ENCODE measurements at places on chromosomes 13 and 19.

DNA sequence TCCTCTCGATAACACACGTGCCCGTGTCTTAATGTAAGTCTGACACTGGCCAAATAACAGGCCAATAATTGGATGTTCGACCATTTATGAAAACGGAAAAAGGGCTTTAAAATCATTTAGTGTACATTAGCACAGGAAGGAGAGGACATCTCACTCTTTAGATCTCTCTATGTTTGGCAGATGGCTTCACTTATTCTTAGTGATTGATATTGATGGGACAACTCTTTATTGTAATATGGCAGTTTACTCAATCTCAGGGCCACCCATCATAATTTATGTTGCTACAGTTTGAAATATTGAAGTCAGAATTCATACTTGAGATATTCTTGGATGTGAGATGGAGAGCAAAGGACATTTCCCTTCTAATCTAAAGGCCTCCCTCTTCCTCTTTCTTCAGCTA lies 430.7 kb upstream of the ARGLU1 start:
- DNase-seq: no peak

DNA sequence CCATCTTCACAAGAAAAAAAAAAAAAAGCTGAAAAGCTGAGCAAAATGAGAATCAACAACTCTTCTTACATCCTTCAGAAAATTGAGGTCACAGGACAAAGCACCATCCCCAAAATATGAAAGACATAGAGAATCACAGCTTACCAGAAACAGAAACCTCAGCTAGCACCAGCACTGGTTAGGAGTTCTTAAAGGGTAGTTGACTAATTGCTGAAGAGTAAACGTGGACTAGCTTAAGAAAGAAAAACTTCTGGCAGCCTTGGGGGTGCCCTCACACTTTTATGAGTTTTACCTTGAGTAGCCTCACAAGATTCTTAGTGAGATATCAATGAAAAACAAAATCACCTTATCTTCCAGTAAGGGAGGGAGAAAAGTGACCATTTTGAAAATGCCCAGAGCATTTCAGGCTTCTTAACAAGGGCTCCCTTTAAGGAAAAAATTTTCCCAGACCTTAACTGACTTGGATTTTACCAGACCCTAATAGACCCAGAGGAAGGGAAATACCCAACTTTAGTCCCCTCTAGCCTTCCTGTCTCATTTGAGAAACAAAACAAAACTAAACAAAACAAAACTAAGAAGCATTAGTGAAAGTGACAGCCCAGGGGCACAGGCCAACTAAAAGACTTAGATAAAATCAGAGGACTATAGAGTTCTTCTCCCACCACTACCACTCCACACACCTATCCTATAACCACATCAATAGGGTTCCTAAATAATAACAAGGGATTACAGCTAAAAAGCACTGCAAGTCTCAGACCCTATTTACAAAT lies 888.6 kb downstream of the DIAPH3 start:
- DNase-seq: no peak

- no peak for DNase-seq
Measured at GRCh38 chr13:40619479-40619814, 47.0 kb downstream of the FOXO1 start.

- no peak for DNase-seq
Measured at GRCh38 chr13:37870895-37871550, 1.5 kb upstream of the TRPC4 start.

DNA sequence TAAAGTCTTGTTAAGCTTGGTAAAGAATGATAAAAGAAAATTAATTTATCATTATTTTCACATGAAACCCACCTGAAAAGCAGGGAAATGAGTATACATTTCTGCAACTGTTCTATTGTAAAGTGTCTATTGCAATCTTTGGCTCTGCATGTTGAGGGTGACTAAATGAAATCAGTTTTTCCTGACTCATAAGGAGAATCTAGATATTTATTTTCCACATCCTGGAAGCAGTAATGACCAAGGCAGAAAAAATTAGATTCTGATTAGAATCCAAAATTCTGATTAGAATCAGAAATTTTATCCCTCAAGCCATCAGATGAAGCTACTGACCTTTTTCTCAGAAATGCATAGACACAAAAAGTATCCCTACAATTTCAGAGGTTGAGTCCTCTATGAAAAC lies 178.4 kb downstream of the MYO16 start:
- no peak for DNase-seq

DNA sequence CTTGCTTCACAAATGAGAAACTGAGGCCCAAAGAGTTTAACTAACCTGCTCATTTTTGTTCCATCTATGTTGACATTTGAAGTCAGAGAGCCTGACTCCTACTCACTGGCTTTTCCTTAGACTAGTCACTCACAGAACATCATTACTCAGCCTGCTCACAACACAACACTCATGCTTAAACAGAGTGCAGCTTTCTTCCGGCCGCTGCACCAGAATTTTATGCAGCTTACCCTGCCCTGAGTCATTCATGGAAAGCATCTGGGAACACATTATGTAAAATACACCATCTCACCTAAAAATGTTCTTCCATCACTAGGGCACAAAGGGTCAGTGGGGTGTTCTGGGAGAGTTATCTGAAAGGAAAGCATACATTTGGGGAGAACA lies 303.4 kb downstream of the SPRY2 start:
- DNase-seq: no peak

GRCh38 chr19:53809518-53810186 lies 14.5 kb downstream of the NLRP12 start:
- no peak for DNase-seq

DNA sequence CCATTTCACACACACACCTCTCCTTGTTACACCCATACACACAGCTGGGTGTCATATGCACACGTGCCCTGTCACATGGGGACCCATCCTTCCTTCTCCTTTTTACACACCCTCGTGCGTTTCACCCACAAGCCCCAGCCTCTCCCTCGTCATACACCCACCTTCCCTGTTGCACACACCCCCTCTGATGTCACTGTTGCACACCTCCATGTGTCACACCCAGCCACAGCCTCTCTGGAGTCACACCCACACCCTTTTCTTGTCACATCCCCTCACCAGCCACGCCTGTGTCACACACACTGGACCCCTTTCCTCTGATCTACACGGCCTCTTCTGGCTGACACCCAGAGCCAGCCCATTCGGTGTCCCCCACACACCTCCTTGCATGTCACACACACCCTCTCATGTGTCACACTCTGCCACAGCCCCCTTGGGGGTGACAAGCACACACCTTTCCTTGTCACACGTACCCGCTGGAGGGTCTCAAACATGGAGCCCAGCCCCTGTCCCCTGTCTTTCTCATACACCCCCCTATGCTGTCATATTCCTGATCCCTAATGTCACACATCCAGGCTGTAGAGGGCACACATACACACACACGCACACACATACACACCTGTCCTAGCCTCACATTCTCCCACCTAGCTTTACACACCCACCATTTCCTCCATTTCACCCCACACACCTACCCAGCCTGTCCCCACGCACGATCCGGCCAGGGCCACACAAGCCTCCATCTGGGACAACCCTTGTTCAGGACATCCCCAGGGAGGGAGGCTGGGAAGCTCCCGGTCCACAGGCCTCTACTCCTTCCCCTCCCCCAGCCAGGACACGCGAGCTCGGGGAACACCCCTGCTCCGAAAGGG lies 1.4 kb downstream of the NOVA2 start:
- DNase-seq: no peak

DNA sequence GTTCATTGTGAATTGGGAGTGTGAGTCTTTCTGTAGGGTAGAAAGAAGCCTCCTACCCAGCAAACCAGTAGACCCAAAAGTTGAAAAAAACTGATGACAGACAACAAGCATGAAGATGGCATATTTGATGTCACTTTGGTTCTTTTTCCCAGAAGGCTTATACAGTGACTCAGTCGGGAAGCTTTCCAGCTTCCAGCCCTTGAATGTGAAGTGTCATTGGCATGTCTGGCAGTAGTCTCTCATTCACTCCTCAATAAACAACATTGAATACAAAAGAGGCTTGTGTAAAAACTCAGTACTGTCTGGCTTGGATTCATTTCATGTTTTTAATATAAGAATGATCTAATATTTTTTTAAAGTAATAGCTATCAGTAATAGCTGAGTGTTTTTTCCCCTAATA lies 68.7 kb downstream of the IPO5 start:
- peak; percentile 19 for DNase-seq

DNA sequence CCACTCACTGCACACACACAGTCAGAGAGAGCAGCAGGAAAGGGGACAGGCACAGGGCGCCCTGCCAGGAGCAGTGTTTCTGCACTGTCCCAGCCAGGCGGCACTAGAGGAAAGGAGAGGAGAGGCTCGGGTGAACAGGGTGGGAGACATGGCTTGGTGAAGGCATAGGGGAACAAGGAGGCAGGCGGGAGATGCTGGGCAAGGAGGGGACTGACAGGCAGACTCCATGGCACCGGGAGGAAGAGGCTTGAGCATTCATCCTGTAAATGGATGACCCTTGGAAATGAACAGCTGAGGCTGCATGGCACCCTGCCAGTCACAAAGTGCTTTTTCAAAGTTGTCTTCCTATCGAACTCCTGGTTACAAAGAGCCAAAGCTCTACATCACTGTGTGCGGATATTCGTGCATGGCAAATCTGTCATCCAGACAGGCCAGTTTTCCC lies 22.4 kb downstream of the MED26 start:
- DNase-seq: peak; percentile 40

- DNase-seq: no peak
Measured at GRCh38 chr19:55406826-55407549, 600 bp downstream of the UBE2S start.

GRCh38 chr13:72170571-72170970 lies 303.6 kb upstream of the DACH1 start:
- DNase-seq: no peak

GRCh38 chr19:17830567-17831418 lies 9.5 kb upstream of the INSL3 start:
- peak; percentile 95 for DNase-seq

- DNase-seq: no peak
Measured at GRCh38 chr13:68816715-68817114, 1290.9 kb upstream of the ATXN8OS start.

DNA sequence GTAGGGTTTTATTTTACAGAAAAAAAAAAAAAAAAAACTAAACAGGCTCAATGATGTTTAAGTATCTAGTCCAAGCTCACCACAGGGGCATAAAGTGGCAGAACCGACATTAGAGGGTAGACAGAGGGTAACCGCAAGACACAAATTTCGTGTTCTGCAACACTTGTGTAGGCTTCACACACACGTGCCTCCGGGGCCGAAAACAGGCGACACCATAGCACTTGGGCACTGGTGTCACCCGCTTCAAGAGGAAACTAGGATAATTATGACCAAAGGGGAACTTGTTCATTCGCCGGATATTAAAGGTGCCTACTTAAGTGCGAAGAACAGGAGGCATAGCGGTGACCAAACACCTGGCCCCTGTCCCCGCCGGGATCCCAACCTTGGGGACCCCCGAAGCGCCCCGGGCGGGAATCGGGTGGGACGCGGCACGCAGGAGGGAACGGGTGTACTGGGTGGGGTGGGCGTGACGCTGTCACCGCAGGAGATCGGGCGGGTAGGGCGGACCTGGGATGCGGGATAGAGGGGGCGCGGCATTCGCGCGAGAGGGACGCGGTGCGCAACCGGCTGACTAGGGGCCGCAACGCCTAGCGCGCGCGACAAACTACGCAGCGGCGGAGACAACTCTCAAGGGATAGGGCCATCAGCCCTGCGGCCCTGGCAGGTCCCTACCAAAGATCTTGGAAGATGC lies 558 bp downstream of the MZT1 start:
- DNase-seq: no peak

- peak; percentile 74 for DNase-seq
Measured at GRCh38 chr13:25171517-25172302, at the start of gene AMER2. Gene AMER2 (minus strand): TSS chr13:25172288. CDS start chr13:25171619, 669 bp downstream.

DNA sequence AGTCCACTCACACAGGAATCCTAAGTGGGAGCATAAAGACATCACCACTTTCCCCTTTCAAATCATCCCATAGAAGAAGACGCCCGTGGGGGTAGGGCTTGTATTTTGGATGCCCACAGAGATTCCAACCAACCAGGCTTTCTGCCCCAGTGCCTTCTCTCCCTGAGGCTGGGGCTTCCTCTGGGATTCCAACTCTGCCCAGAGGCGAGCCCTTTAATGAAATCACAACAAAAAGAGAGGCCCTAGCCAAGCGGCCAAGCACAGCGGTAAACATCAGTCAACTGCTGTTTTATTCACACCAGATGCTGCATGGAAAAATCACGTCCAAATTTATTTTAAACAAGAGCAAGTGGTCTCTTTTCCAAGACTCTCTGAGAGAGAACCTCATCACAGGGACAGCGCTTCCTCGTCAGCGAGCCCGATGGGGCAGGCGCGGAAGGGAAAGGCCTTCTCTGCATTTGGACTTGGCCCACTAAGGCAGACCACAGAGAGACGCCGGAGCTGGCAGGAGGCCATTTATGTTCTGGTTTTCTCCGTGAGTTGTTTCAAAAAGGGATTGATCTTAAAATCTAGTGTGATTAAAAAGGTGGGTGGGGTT lies 31.5 kb downstream of the ADPRHL1 start:
- no peak for DNase-seq
